ENCODE measurements at places on chromosomes 4 and X.

DNA sequence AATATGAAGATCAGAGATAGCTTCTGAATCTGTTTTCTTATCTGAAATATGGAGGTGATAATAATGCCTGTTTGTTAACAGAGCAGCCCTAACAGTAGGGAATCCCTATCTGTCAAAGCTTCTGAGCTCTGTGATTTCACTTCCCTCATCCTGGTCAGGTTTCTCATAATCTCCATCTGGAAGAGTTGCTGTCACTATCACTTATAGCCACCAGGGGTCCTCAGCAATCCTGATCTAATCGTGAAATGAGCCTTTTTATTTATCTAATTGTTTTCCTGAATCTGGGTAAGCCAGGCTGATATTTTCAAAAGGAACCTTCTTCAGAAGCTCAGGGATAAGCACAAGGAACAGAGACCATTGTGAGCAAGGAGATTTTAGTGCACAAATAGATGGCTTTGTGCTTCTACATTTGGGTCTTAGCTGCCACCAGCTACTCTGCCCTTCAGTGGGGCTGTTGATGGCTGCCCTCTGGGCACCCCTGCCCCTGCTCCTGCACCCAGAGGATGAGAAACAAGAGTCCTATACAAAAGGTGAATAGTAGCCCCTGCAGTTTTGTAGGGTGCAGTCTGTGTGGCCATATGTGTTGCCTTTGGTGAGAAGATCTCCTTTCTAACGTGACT, 196.4 kb upstream of the RADX start:
- peak; percentile 2 for DNase-seq

DNA sequence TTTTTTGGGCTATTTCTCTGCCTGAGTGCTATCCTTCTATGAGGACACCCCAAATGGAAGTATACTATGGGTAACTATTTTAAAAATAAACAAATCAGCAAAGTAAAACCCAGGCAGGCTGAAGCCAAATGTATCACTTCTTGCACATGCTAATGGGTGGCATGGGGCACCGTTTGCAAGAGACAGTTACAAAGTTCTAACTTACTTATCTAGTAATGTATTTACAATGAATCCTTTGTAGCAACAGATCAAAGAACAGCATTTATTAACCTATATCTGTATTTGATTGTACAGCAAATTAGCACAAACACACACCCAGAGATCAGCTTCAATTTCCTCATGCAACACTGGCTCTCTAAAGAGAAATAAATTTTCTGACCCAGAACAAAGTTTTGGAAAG, 225.5 kb downstream of the ZNF674 start:
- no peak for DNase-seq

- DNase-seq = no peak
Observed at GRCh38 chr4:73193155-73193554, 65.4 kb downstream of the ANKRD17 start.

- DNase-seq = no peak
Observed at GRCh38 chr4:94426783-94427182, 25.0 kb upstream of the PDLIM5 start.

GRCh38 chr4:119510395-119511149, 118.0 kb downstream of the PDE5A start:
- DNase-seq = no peak

DNA sequence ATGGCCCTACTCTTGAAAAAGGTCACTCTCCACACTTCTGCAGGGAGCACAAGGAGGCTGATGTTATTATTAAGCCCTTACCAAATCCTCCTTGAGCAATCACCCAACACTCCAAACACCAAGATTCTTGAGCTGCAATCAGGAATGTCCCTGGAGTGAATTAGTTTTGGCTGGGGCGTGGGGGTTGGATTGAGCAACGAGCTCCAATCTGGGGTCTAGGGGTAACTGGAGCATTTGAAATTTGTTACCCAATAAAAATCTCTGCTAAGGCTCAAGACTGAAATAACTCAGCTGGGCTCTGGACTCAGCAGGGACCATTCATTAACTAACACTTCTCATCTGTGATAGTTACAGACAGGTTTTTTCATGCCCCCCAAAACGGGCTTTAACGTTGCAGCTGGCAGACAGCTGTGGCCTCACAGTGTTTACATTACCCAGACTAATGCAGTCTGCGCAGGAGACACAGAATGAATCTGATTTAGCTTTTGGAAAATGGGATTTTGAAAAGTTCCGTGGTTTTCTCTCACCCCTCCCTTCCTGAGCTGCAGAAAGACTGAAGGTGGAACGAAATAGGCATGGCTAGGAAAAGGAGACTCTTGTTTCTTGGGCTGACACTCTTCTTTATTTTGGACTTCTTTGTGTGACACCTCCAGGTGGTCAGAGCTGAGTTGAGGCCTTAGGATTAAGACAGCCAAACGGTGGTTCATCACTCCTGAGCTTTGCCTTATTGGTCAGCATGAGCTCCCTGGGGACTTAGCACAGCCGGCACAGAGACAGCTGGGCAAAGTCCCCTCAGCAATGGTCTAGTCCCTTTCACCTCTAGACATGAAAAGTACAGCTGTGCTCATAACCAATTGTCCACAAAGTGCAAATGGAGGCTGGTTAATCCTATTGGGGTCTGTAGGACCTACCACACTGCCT, 26.6 kb downstream of the PLAC1 start:
- DNase-seq = peak; percentile 84

DNA sequence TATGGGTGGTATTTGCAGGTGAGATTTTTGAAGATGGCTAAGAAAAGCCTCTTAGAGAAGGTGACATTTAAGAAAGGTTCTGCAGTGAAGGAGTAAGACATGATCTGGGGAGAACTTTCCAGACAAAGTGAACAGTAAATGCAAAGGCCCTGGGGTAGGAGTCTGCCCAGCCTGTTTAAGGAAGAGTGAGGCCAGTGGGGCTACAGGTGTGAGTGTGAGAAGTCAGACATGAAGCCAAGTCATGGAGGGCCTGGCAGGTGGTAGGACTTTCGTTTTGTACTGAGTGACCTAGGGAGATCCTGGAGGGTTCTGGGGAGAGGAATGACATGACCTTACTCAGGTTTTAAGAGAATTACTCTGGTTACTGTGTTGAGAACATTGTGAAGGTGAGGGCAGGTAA, 21.5 kb downstream of the COQ2 start:
- DNase-seq = no peak

GRCh38 chr4:66216252-66216651, 546.0 kb upstream of the EPHA5 start:
- no peak for DNase-seq

GRCh38 chr4:7339751-7340552, 94.8 kb downstream of the PSAPL1 start:
- DNase-seq = no peak

DNA sequence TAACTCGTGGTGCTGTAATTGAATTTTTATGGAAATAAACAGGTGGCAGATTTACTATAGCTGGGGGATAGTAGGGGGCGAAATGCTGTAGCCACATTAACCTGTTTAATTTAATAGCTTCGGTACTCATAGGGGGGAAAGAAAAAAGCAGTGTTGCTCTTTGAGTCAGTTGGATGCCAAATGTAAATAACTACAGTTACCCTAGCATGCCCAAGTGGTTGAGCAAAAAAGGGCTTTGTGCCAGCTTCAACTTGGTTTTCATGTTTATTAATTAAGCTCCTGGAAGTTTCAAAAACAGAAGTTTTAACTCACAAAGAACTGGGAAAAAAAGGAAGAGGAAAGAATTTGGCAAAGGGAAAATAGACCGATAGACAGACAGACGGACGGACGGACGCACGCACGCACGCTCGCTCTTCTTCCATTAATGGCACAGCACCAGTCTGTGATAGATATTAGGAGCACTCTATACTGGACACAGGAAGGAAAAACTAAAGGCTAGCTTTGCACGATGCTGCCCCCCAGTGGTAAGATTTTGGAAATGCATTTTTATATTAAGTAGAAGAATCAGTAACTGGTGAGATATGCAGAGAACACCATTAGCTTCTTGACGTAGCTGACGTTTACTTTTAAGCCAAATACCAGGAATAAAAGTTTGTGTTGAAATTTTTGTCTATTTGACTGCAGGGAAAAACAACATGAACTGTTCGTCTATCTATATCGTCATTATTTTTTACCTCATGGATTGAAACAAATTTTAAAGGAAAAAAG, 151.8 kb downstream of the SLC7A11 start:
- peak; percentile 45 for DNase-seq

DNA sequence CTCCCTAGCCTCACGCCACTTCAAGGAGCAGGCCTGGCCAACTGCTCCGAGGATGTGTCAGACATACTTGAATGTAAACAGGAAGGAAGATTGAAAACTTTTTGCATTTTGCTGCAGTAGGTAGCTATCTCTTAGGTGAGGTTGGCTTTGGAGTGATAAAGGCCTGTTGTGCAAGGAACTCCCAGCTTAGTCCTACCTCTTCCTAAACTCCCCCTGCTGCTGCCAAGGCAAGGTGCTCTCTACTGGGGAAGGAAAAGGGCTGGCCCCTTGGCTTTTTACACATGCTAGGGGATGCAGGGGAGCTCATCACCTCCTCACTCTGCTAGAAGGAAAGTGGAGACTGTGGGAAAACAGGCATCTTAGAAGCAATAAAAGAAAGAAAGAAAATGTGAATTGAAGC, 10.7 kb upstream of the BRS3 start:
- no peak for DNase-seq

DNA sequence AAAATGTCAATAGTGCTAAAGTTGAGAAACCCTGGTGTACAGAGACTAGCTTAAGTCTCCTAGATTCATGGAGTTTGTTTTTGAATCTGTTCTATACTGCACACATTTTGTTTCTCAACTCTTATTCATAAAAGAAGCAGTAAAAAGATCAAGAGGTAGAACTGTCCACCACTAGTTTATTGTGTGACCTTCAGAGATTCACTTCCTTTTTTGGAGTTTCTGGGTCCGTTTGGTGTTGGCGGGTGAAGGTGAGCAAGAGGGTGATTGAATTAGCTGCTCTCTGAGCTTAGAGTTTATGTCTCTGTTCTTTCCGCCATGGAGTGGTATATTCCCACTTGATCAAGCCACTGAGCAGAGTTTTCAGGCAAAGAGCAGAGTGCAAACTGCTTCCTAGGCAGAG, 21.4 kb upstream of the PLAC1 start:
- DNase-seq = no peak

GRCh38 chr4:100169491-100170485, 20.5 kb downstream of the DDIT4L start:
- no peak for DNase-seq

DNA sequence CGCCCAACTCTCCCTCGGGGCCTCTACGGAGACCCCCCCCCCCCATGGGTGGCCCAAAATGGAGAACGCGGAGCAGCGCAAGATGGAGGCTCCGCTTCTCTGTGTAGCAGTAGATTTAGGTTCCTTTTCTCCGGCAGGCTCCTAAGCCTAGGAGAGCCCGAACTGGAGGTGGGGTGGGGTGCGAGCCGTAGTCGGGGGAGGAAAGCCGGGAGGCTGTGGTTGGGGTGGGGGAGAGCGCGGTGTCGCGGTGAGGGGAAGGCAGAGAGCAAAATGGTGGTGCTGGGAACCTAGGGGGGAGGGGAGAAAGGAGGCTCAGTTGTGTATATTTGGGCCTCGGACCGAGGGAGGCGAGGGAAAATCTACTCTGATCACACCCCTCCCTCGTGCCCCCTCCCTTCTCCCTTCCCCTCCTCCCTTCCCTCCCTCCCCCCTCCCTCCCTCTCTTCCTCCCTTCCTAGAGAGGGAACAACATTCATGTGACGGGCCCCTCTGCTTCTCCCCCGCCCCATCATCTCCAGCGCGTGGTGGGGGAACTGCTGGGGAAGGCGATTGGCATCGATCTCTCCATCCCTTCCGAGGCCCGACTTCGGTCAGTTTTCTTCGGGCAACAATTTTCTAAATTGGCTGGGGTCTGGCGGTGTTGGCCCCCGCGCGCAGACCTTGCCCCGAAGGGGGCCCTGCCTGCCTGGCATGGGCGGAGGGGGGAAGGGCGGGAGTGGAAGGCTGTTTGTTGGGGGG, at the start of gene STAG2:
TSS of gene STAG2 (plus strand) at position 439 of the 738 bp plus-strand sequence. CDS start 60,922 bp downstream, outside the sequence.
- peak; percentile 47 for DNase-seq

DNA sequence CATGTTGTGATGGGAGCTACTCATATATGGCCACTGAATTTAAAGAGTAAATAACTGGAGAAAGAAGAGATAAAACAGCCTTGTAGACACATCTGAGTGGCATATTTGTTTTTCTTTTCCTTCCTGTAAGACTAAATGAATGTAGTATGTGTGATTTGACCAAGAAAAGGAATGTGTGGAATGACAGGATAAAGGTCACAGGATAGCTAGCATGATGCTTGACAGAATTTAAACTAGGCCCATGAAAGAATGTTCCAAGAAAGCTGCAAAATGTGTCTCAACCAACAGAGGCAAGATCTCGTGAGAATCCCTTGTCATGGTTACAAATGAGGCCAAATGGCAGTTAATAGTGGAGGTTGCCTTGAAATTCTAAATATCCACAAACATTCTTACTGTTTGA, 137.0 kb downstream of the KCNIP4 start:
- no peak for DNase-seq

DNA sequence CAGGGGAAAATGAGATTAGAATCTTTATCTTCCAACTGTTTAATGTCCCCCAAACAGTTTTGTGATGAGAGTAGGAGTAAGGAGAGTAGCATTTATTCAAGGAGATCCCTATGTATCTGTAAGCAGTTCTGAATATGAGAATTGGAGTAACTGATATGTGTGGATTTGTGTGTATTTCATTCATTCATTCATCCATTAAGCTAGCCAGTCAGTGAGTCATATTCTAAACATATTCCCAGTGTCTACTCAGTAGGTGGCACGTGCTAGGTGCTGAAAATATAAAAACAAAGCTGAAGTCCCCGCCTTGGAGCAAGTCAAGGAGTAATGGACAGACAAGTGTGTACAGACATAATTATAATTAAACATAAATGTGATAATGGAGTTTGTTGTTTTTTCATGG, 12.4 kb upstream of the STX18 start:
- no peak for DNase-seq

DNA sequence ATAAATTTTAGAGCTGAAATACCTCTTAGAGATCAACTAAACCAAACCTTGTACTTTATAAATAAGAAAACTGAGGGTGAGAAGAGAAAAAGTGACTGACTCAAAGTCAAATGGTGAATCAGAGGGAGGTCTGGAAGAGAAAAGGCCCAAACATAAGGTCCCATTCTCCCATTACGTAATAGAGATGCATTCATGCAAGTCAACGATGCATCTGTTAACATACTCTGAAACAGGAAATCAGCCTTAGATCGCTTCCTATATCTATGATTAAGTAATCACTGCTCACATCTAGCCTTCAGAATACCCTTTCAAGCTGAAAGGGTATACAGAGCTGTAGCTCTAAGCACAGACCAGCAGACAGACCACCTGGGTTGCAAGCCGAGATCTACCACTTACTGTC, 6.5 kb downstream of the RNF150 start:
- no peak for DNase-seq
